Thoracic aorta (tissue), 2 donors: ENCODE measurements at places on chromosomes 5 and 9.

GRCh38 chr5:95960667-95961616 is 709 bp downstream of the ELL2 start:
- DNase-seq: peak; percentile 22

DNA sequence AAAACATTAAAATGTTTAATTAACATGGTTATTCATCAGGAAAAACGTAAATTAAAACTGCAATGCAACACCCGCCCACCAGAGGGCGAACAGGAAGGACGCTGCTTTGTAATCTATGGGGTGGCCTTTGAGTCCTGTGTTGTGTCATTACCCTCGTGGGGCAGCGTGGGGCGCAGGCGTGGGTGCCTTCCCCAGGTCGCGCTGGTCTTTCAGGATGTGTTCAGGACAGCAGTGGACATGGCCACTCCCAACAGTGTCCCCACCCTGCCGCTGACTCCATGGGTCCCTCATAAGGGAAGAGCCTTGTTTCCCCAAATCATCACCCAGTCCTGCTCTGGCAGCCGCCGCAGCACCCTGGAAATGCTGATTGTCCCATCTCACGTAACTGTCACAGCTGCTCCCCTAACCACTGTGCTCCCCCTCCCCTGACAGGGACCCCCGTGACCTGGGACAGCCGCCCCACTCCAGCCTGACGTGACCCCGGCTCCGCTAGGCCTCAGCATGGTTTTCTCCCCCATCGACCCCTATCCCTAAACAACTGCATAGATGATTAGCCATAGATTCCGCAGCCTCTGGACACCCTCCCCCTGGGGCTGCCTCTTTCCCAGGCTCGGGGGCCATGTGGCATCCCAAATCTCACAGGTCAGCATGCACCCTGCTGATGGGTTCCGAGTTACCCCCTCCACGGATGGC is 36.4 kb downstream of the GLT6D1 start:
- DNase-seq: no peak

- no peak for DNase-seq
Observed at GRCh38 chr5:33526755-33527154, 86.0 kb downstream of the TARS1 start.

GRCh38 chr5:115333164-115333563 is 36.7 kb upstream of the CCDC112 start:
- no peak for DNase-seq

DNA sequence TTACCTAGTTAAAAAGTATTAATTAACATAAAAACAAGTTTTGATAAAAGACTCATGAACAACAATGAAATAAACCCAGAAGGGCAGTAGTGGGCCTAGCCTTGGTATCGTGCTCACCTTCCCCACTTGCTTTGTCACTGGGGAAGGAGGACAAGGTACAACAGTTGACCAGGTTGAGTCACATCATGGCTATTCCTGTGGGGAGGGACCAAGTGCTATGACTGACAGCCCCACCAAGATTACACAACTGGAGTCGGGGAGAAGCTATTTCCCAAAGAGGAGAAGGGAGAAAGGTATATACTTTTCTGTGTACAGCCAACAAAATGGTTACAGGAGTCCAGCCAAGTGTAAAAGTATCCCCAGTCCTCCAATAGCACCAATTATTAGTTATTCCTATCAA is 251.3 kb upstream of the RFX3 start:
- no peak for DNase-seq

GRCh38 chr5:43042626-43043399 is 2.7 kb upstream of the ANXA2R start:
- DNase-seq: no peak

DNA sequence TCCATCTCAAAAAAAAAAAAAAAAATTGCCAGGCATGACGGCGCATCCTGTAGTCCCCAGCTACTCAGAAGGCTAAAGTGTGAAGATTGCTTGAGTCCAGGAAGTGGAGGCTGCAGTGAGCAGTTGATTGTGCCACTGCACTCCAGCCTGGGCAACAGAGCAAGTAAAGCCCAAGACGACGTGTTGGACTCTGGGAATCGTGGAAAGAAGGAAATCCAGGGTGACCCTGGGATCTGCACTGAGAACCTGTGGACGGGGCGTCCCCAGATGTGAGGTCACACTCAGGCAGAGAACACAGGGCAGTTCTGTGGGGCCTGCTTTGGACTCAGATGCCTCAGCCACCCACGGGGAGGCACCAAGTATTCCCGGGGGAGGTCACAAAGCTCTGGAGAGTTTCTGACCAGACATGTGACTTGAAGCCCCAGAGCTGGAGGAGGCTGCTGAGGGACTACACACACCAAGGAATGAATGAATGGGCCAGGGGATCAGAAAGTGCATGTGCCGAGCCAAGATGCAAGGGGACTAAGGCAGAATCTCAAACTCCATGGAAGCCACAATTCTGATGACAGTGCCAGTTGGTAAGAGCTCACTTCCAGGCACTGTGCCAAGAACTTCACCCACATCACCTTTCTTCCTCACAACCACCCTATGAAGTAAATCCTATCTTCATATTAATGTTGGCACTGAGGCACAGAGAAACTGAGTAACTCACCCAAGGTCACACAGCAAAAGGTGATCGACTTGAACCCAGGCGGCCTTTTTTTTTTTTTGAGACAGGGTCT is 12.9 kb downstream of the DYNC2I2 start:
- DNase-seq: no peak

- DNase-seq: no peak
Observed at GRCh38 chr9:35928591-35929452, 19.5 kb downstream of the SPAAR start.

DNA sequence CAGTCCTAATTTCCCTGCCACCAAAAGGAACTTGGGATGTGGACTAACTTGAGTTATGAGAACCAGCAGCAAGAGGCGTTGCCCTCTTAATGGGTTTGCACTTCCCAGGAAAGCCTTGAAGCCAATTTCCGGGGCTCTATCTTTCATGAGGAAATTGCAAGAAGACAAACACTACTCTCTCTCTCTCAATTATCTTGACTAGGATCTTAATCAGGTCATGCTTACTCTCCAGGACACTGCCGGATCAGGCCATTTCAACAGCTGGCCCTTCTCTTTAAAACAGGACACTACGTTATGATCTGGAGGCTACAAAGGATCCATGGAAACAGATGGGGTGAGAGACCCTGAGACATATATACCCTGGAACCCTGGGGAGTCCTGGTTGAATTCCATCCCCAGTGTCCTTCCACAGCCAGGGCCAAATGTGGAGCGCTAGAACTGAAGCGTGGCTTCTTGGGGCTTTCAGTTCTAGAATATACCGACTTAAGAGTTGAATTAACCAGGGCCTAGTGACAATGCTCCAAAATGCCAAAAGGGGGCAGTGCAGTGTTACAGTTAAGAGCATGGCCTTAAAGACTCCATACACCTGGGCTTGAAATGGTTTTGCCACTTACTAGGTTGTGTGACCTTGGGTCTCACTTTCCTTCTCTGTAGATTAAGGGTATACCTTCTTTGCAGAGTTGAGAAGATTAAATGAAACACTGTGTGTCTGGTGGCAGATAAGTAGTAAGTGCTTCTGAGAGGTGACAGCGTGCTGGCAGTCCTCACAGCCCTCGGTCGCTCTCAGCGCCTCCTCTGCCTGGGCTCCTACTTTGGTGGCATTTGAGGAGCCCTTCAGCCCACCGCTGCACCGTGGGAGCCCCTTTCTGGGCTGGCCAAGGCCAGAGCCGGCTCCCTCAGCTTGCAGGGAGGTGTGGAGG is 21.1 kb downstream of the FAM219A start:
- no peak for DNase-seq

- DNase-seq: no peak
Observed at GRCh38 chr9:77947651-77948050, 84.0 kb downstream of the GNAQ start.

GRCh38 chr5:1294206-1294834 is 548 bp downstream of the TERT start:
- no peak for DNase-seq
